LNCaP clone FGC (cell line): ENCODE measurements at places on chromosomes 1 and 21.

- no peak for DNase-seq
Measured at GRCh38 chr21:44709426-44710293, 1.7 kb downstream of the TSPEAR start.

GRCh38 chr1:204567071-204567470 lies 50.9 kb downstream of the MDM4 start:
- no peak for DNase-seq

DNA sequence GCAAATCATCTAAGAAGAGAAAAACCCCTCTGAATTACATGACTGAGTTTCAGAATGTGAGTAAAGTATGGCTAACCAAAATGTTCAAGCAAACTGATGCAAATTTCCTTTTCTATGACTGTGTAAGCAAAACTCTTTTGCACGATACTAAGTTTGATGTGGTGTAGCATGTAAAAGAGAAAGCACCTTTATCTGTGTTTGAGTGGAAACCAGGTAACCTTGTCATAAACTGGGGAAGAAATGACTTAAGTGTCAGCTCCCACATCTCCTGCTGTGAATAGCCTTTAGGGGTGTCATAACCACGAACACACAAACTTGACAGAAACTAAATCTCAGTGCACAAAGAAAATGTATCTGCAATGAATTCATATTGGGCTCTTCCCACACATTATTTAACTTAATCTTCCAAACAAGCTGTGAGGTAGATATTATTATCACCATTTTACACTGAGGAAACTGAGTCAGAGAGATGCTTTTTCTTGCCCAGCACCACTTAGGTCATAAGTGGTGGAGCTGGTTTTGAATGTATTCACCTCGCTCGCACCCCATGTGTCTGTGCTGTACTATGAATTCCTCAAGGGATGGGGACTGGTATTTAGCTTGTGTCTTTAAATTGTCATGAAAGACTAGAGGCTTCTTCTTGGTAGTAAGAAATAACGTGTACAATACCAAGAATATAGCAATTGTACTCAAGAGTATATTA lies 32.9 kb upstream of the IL12RB2 start:
- no peak for DNase-seq

DNA sequence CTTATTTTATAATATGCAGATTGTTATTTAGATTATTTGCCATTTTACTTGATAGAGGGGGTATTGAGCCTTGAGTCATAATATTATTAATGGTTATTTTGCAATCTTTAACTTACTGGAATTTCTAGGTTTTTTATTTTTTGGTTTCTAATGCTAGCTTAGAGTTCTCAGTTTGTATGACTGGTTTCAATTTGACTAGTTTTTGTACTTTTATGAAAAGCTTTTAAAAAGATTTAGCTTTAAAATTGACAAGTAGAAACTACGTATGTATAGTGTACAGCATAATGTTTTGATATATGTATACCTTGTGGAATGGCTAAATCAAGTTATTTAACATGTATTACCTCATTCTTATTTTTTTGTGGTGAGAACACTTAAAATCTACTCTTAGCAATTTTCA lies 41.5 kb downstream of the CEP350 start:
- no peak for DNase-seq

GRCh38 chr1:155681776-155682175 lies 6.8 kb downstream of the YY1AP1 start:
- DNase-seq = no peak

DNA sequence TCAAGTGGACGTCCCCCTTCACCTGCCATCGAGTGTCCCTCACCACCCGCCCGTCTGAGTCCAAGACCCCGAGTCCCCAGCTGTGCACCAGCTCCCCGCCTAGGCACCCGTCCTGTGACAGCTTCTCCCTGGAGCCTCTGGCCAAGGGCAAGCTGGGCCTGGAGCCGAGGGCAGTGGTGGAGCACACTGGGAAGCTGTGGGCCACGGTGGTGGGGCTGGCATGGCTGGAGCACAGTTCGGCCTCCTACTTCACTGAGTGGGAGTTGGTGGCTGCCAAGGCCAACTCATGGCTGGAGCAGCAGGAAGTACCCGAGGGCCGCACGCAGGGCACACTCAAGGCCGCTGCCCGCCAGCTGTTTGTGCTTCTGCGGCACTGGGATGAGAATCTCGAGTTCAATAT lies 63.2 kb downstream of the VWA5B1 start:
- DNase-seq = no peak
